ENCODE measurements at places on chromosomes 7 and 10.

- no peak for DNase-seq
These were observed 67.1 kb downstream of the OAT start for GRCh38 chr10:124351481-124352220.

GRCh38 chr10:116772909-116773705 is 30.7 kb upstream of the HSPA12A start:
- no peak for DNase-seq

- DNase-seq = no peak
These were observed 308.4 kb downstream of the BICC1 start for GRCh38 chr10:58820861-58821751.

DNA sequence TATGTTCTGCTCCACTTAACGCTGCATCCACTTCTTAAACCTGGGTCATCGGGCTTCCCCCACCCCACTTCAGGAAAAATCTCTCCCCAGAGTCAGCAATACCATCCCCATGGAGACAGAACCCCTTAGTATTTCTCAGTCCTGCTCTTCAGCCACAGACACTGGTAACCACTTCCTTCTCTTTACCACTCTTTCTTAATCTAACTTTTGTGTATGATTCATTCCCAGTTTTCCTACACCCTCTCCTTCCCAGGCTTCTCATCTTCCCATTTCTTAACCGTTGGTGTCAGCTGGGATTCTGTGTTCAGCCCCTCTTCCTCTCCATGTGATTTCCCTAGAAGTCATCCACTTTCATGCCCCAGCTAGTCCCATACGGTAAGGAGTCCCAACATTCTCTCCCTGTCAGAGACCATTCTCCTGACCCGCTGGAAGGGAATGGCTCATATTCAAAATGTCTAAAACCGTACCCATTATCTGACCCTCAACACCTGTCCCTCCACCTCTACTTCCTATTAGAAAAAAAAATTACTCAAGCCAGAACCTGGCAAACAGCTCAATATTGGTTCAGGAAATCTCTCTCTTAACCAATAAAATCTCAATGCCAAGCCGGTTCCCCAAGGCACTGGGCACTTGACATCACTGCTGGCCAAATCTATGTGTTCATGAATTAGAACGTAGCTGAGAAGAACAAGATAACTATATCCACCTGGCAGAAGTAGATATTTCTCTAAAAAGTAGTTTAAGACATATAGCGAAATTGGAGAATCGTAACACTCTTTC is 89.4 kb downstream of the DGKI start:
- DNase-seq = no peak

GRCh38 chr7:131354390-131354789 is 26.7 kb downstream of the MKLN1 start:
- no peak for DNase-seq

DNA sequence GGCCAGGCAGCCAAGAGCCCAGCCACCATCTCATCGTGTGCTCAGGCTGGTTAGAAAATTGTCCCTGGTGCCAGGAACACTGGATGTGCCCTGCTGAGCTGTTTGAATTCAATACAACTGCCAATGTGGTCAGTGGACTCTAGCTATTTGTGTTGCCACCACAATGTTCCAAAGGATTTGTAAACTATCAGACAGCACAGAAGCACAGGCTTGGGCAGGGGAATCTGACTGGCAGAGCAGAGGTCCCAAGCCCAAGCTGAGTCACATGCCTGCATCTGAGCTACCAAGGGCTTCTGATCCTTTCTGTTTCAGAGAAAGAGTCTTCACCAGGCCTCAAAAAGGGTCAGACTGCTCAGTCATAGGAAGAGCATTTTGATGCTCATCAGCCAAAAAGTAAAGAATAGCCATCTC is 232.1 kb upstream of the SEMA3C start:
- DNase-seq = no peak

DNA sequence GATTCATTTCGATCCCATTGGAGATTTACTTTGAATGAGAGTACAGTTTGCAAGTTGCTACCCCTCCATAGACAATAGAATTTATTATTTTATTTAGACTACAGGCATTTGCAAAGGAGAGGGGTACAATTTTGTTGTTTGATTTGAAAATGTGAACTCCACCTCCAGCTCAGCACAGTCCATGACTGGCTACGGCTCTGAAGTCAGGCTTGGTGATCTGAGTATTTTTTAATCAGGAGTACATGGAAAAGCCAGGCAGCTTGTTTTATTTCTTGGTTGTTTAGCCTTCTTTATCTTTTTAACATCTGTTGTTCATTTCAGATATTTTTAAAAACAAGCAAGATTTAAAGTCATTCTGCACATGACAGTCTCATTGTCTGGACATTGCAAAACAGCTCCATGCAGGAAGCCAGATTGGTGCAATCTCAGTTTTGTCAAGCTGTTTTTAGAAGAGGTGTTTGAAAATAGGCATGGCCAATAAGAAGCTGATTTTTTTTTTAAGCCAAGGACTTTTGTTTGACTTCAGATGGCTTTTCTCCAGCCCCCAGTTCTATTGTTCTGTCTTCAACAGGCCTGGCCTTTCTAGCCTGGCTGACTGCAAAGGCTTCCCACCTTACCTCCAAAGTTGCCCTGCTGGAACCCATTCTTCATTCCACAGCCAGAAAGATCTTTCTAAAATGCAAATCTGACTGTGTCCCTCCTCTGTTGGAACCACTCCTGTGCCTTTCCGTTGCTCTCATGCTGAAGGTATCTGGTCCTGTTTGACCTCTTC is 12.2 kb downstream of the PLXDC2 start:
- DNase-seq = no peak

DNA sequence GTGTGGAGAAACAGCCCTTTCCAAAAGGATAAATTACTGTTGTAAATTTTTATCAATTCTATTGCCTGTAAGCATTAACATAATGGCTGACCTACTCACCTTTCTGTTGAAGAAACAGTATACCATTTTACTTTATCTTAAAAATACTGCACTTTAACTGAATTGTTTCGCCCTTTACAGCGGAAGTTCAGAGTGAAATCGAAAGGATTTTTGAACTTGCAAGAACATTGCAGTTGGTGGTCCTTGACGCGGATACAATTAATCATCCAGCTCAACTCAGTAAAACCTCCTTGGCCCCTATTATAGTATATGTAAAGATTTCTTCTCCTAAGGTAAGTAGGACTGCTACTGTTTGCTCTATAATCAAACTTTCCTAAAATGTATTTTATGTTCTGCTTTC is 117.5 kb downstream of the NSUN6 start:
- no peak for DNase-seq

GRCh38 chr10:5518143-5518542 is 6.6 kb upstream of the CALML3 start:
- no peak for DNase-seq

GRCh38 chr7:132352800-132353199 is 223.5 kb downstream of the PLXNA4 start:
- no peak for DNase-seq

- DNase-seq = no peak
These were observed 22.4 kb downstream of the ATXN7L1 start for GRCh38 chr7:105853931-105854419.

GRCh38 chr7:74272305-74273038 is 16.7 kb upstream of the CLIP2 start:
- no peak for DNase-seq

GRCh38 chr10:15140698-15141097 is 27.8 kb downstream of the NMT2 start:
- DNase-seq = no peak

GRCh38 chr10:112906945-112907344 is 43.1 kb upstream of the TCF7L2 start:
- DNase-seq = no peak
